ENCODE measurements at places on chromosomes 1 and 21. TPM values are rescaled to one million over a fixed set of nuclear protein-coding genes. Genes with fewer than 3 reads are reported as not detected.

GRCh38 chr1:97904534-97904933 is 16.3 kb downstream of the DPYD start:
- H3K4me1 ChIP-seq: no peaks in the 10 kb centered on the region
- no peaks in the 10 kb centered on the region for H3K36me3 ChIP-seq
- H3K4me3 ChIP-seq: no peak overlapping the region
- H3K27me3 ChIP-seq: no peaks in the 10 kb centered on the region
- DNase-seq: no peak

Gene PRPF38B
- total RNA-seq: 24.2 TPM

Gene TDRD10
- total RNA-seq: 0.51 TPM

Gene MPL
- not detected for total RNA-seq

DNA sequence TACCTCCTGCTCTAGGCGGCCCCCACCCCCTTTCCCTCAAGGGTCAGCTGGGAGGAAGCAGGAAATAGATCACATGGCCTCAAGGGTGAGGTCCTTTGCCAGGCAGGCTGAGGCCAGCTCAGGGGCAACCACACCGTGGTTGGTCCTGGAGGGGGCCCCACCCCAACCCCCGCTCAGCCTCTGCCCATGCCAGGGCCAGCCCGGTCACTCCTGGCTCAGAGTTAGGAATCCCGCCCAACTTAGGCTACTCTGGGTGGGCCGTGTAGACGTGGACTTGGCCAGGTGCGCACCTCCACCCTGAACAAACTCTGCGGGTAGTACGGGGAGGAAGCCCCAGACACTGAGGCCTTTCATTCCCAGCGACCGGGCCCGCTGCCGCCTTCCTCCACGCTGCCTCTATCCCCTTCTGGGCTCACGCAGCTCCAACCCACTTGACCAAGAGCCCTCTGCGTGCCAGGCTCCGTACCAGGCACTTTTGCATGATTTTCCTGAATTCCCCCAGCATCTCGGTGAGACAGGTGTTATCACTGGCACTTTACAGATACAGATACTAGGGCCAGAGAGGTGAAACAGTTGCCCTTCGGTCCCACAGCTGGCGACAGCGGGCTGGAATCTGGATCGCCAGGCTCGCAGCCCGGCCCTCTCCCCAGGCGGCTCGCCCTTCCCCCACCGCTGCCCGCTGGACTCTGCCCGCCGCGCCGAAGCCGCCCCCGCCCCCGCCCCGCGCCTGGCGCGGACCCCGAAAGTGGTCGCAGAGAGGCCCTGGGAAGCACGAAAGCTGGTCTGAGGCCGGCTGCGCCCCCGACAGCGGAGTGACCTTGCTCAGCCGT is 769 bp downstream of the GALE start:
- no peaks in the 10 kb centered on the region for H3K36me3 ChIP-seq
- H3K27ac ChIP-seq: peak overlapping the region; percentile 78
- H3K4me1 ChIP-seq: peaks cover 4% of the 10 kb centered on the region
- H3K27me3 ChIP-seq: no peaks in the 10 kb centered on the region
- H3K4me3 ChIP-seq: peak overlapping the region; percentile 58

DNA sequence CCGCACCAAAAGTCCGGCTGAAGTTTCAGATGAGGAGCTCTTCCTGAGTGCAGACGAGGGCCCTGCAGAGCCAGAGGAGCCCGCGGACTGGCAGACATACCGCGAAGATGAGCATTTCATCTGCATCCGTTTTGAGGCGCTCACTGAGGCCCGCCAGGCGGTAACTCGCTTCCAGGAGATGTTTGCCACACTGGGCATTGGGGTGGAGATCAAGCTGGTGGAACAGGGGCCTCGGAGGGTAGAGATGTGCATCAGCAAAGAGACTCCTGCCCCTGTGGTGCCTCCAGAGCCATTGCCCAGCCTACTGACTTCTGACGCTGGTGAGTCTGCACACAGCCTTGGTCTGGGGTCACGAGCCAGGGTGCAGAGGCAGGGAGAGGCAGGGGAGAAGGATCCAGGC is 84.7 kb downstream of the TRIM11 start:
- no peak overlapping the region for H3K27ac ChIP-seq
- no peak overlapping the region for H3K4me3 ChIP-seq
- H3K4me1 ChIP-seq: peaks cover 2% of the 10 kb centered on the region
- DNase-seq: no peak
- H3K36me3 ChIP-seq: peaks cover 74% of the 10 kb centered on the region

- H3K27me3 ChIP-seq: peaks cover 6% of the 10 kb centered on the region
- H3K36me3 ChIP-seq: no peaks in the 10 kb centered on the region
- H3K27ac ChIP-seq: no peak overlapping the region
- peaks cover 6% of the 10 kb centered on the region for H3K4me1 ChIP-seq
- DNase-seq: no peak
- H3K4me3 ChIP-seq: no peak overlapping the region
Measured at GRCh38 chr1:114203595-114204128, 50.0 kb upstream of the SYT6 start.

DNA sequence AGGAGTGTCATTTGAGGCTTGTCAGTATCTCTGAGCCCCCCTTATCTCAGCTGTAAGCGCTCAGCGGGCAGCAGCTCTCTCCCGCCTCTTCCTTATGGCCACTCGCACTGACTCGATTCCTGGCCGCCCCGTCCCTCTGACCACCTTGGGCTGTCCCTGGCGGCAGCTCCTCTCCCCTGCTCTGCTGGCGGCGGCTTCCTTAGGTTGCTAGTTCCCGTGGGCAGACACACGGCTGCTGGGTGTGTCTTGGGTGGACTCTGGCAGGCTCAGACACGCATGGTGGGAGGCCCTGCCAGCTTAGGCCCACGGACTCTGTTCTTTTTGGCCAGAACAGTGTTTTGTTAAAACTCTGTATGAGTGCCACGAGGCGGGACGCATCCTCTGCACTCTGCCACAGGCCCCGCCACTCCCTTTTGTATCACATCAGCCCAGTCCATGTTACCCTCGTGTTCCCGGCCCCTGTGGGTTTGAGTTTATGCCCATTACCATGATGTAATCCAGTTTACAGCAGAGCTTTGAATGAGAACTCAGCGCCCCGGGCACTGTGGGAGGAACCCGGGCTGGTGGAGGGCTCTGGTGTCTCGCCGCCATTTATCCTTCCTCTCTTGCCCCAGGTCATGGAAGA is 45.9 kb downstream of the COQ8A start:
- H3K4me1 ChIP-seq: peaks cover 56% of the 10 kb centered on the region
- no peak overlapping the region for H3K4me3 ChIP-seq
- H3K27ac ChIP-seq: peak overlapping the region; percentile 79
- no peaks in the 10 kb centered on the region for H3K36me3 ChIP-seq
- no peaks in the 10 kb centered on the region for H3K27me3 ChIP-seq

Gene KIRREL1
- total RNA-seq: 33.2 TPM

- DNase-seq: no peak
- no peaks in the 10 kb centered on the region for H3K27me3 ChIP-seq
- no peak overlapping the region for H3K27ac ChIP-seq
- no peak overlapping the region for H3K4me3 ChIP-seq
Measured at GRCh38 chr1:67618285-67619018, 66.5 kb upstream of the GADD45A start.

Gene GJA9
- not detected for total RNA-seq

DNA sequence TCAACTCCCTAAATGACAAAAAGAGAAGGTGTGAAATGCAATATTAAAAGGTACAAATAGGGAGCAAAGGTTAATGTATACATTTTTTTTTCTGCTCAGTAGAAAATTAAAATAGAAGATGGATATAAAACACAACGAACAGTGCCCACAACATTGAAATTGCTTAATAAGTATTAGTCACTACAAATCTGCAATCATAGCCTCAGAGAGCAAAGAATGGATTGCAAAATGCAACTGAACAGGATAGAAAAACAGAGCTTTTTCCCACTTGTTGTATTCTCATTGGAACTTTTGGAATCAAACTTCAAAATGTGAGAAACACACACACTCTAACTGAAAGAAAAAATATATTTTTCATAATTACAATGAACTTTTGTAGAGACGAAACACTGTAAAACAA is 552.2 kb upstream of the NCAM2 start:
- H3K27me3 ChIP-seq: no peaks in the 10 kb centered on the region
- no peaks in the 10 kb centered on the region for H3K4me1 ChIP-seq
- no peak for DNase-seq
- H3K4me3 ChIP-seq: no peak overlapping the region
- H3K27ac ChIP-seq: no peak overlapping the region

Gene FALEC
- total RNA-seq: not detected

DNA sequence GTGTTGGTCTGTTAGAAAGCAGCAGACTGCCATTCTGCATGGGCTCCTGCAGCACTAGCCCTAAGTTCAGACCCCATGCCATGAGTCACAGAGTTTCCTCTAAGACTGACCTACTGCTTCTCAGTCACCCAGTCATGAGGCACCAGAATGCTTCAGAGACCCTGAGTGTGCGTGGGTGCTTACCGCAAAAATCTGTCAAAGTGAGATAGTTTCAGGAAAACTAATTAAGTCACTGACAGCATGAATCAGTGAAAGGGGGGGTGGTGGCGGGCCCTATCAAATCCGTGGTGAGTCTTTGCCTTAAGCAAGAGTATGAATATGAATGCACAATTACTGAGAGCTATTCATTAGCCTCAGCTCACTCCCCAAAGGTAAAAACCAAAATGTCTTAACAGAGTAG is 98.1 kb downstream of the KCTD3 start:
- H3K4me1 ChIP-seq: no peaks in the 10 kb centered on the region
- H3K27me3 ChIP-seq: no peaks in the 10 kb centered on the region
- H3K36me3 ChIP-seq: no peaks in the 10 kb centered on the region
- H3K4me3 ChIP-seq: no peak overlapping the region
- peak; percentile 65 for DNase-seq

DNA sequence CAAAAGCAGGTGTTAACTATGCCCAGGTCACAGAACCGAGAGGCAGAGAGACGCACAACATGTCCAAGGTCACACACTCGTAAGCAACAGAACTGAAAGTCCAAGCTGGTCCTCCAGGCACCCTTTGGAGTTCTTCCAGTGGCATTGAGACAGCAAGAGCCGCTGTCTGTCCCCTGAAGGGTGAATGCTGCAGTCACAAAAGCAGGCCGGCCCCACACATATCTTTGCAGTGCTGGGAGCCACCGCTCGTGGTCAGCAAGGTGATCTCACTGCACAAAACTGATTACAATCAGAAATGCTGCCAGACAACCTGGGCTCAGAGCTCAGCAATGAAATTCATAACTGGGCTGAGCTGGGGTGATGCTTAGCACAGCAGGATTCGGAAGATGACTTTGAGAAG is 47.4 kb upstream of the RAB4A start:
- no peaks in the 10 kb centered on the region for H3K4me1 ChIP-seq
- H3K27me3 ChIP-seq: peaks cover 6% of the 10 kb centered on the region
- no peak for DNase-seq
- H3K36me3 ChIP-seq: no peaks in the 10 kb centered on the region

- H3K36me3 ChIP-seq: no peaks in the 10 kb centered on the region
- no peak overlapping the region for H3K27ac ChIP-seq
- peaks cover 3% of the 10 kb centered on the region for H3K4me1 ChIP-seq
- peak overlapping the region; percentile 82 for H3K4me3 ChIP-seq
Measured at GRCh38 chr1:246506367-246506673, 759 bp downstream of the SMYD3 start.

DNA sequence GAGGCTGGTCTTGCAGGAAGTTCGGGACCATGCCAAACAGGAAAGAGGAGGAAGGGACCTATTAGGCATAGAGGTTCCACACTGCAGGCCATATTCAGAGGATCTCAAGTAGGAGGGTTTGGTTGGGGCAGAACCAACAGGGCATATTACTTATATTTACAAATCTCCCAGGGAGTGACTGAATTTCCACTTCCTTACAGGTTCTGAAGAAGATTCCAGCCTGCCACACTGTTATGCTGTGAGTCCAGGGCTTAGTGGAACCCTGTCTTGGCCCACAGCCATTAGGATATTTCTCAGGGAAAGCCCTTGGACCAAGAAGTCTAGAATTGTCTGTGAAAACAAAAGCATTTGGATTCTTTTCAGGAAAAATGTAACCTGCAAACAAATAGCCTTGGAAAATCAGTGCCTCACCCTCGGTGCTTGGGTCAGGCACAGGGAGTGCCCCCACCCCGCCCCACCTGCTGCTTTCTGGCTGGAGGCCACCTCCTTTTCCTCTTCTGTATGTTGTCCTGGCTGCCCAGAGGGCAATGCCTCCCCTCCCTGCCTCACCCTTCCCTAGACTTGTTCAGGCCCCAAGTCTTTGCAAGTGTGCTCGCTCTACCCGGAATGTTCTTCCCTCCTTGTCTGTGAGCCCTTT is 41.0 kb upstream of the JUN start:
- H3K36me3 ChIP-seq: no peaks in the 10 kb centered on the region
- no peak for DNase-seq
- no peak overlapping the region for H3K27ac ChIP-seq
- H3K4me3 ChIP-seq: no peak overlapping the region

DNA sequence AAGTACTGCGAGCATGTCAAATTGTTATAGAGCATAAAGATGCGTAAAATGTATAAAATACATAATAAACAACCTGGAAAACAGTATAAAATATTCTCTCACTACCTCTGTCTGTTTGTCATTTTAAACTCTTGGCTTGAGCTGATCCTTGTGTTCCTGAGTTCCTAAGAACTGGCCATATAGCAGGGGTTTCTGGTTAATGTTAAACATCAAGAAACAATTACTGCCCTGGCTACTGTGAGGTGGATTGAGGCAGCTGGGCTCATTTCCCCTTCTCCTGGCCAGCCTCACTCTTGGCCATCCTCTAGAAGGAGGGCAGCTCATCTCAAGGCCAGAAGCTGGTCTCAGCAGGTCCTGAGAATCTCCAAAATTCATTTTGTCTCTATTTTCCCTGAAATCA is 297.3 kb upstream of the USP24 start:
- H3K4me3 ChIP-seq: no peak overlapping the region
- no peaks in the 10 kb centered on the region for H3K4me1 ChIP-seq
- H3K36me3 ChIP-seq: no peaks in the 10 kb centered on the region
- no peak overlapping the region for H3K27ac ChIP-seq
- no peaks in the 10 kb centered on the region for H3K27me3 ChIP-seq

Gene EFCAB7
- 6.8 TPM for total RNA-seq

- H3K27me3 ChIP-seq: no peaks in the 10 kb centered on the region
- H3K4me1 ChIP-seq: peaks cover 14% of the 10 kb centered on the region
- no peak for DNase-seq
- peak overlapping the region; percentile 95 for H3K27ac ChIP-seq
- H3K4me3 ChIP-seq: no peak overlapping the region
Measured at GRCh38 chr1:43205671-43206070, 33.5 kb downstream of the CFAP57 start.
